GM12865 (cell line): ENCODE measurements at places on chromosomes 1 and 21.

DNA sequence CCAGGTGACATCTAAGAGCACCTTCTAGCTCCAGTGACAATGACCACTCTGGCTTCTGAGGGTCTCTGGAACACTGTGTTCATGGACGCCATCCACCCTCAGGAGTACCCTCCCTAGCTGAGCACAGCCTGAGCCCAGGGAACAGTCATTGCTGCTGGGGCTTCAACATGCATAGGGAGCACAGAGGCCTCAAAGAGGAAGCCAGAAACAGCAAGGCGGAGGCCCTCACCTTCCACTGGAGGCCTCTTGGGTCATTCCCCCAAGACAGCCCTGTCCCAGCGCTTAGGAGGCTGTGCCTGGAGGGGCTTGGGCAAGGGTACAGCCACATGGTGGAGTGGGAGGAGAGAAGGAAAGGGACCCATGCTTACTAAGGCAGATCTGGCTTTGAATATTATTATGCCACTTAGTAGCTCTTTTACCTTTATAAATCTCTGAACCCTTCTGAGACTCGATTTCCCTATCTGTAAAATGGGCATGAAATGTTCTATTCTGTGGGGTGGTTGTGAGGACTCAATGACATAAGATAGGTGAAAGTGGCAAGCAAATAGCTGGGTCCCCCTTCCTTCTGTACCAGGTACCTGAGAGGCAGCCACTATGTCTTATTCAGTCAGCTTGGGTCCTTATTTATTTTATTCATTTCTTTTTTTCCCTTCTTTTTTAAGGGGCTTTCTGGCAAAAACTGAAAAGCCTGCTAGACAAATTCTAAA, 32.8 kb downstream of the PTAFR start:
- no peak for DNase-seq

- no peak for DNase-seq
These were observed 614.6 kb upstream of the PLXNA2 start for GRCh38 chr1:208858738-208859137.

- no peak for DNase-seq
These were observed 218.3 kb upstream of the NRIP1 start for GRCh38 chr21:15283138-15283537.

GRCh38 chr1:185419718-185420117, 102.7 kb upstream of the IVNS1ABP start:
- DNase-seq, result no peak

- DNase-seq, result peak; percentile 20
These were observed 41.5 kb upstream of the HAO2 start for GRCh38 chr1:119327094-119327449.

DNA sequence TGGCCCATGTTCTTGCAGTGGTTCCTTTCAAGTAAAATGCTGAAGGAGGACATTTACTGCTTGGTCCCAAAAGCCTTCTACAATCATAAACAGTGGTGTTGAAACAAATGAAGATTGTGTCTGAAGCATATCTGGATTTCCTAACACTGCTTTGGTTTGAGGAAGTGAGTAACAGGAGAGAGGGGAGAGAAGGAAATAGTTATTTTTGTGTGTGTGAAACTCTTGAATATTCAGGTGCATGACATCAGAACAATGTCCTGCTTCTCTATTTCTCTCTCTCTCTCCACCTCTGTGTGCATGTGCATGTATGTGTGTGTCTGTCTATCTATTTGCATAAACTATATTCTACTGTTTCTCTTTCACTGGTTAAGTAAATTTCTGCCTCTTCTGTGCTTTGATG, 61.4 kb upstream of the TNFSF18 start:
- DNase-seq, result peak; percentile 57

DNA sequence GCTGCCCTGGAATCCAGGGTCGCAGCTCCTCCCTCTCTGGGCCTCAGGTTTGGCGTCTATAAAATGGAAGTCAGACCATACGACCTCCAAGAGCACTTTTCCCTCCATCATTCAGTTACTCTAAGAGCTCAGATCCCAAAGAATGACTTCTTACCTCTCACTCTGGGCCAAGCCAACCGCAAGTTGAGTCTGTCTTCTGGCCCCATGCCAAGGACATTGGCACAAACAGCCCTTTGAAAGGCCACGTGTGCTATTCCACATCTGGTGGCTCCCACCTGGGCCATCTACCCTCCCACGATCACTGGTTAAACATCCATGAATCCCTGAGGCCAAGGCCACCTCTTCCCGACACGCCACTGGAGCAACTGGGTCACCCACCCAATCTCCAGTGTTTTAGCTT, 12.4 kb downstream of the SLC2A7 start:
- no peak for DNase-seq

- DNase-seq, result no peak
These were observed 28.3 kb upstream of the MYBPHL start for GRCh38 chr1:109335091-109335490.

DNA sequence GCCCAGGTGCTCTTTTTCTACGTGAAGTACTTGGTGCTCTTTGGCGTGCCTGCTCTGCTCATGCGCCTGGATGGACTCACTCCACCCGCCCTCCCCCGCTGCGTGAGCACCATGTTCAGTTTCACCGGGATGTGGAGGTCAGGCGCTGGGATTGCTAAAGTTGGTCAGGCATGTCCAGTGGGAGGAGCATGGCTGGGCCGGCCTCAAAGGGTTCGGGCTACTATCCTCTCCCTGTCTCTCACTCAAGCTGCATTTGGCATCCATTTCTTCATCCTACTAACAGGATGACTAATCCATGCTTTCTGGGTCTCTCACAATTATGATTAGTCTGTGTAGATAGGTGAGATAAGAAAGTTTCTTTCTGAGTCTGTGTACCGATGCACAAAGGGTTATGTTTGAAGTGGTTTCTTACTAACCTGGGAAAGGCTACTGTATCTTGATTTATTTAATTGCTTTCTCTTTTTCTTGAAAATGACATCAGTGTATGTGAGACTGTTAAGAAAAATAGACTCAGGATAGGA, 135.9 kb downstream of the HHAT start:
- DNase-seq, result peak; percentile 13

- DNase-seq, result no peak
These were observed 20.5 kb downstream of the TARBP1 start for GRCh38 chr1:234458352-234459017.

DNA sequence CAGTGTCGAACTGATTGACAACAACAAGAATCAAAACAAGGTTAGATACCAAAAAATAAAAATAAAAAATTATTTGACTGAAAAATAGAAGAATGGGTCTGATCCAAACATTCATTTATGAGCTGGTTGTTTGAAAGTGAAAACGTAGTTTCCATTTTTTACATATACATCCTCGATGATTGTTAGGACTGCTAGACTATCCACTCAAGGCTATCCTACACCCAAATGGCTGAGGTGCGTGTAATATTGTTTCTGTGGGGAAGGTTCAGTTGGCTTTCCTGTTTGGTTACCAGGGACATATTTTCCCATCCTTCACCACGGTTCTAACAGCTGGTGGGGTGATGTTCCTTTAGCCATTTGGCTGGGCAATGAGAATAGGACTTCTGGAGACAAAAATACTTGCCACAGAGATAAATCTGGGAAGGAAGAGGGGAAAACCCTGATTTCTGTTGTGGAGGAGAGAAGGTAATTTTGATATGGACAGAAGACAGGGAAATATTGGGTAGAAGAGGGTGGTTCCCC, 66.3 kb downstream of the MAP3K7CL start:
- peak; percentile 42 for DNase-seq

GRCh38 chr1:79777481-79778219, 771.1 kb upstream of the ADGRL4 start:
- peak; percentile 61 for DNase-seq

DNA sequence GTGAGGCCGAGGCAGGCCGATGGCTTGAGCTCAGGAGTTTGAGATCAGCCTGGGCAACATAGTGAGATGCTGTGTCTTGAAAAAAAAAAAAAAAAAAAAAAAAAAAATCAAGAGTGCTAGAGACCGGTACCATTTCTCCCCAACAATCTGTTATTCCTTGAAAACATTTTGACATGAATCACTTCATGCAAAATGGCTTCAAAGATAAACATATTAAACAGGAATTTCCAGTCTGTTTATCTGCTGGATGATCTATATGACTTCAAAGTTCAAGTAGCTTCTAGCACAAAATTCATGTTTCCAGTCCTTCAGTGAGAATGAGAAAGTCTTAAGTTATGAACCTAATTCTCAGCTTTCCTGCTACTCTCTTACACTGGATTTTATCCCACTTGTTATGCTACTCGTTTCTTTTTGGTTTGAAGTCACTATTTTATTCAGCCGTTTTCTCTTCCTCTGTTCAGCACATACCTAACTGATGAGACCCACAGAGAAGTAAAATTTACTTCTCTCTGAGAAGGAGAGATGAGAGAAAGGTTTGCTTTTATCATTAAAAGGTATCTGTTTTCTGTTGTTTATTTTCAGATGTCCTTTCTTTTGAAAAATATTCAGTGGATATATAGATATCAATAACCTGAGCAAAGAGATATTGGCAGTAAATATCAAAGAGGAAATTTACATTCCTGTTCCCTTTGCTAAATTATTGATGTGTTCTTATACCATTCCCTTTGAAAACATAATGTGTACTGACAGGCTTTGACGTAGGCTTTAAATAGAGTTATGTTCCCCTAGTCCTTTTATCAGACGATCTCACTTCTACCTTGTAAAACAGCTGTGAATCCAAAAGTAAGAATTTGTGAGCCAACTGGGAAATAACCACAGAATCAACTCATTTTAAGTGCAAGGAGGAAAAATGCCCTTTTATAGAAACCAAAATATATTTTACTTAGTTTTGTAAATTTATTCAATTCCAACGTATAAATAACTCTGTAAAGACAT, 38.2 kb downstream of the CD46 start:
- no peak for DNase-seq

GRCh38 chr1:109252893-109253802, 3.8 kb downstream of the CELSR2 start:
- DNase-seq, result no peak

- DNase-seq, result no peak
These were observed 19.9 kb upstream of the DISC1 start for GRCh38 chr1:231606712-231607111.

DNA sequence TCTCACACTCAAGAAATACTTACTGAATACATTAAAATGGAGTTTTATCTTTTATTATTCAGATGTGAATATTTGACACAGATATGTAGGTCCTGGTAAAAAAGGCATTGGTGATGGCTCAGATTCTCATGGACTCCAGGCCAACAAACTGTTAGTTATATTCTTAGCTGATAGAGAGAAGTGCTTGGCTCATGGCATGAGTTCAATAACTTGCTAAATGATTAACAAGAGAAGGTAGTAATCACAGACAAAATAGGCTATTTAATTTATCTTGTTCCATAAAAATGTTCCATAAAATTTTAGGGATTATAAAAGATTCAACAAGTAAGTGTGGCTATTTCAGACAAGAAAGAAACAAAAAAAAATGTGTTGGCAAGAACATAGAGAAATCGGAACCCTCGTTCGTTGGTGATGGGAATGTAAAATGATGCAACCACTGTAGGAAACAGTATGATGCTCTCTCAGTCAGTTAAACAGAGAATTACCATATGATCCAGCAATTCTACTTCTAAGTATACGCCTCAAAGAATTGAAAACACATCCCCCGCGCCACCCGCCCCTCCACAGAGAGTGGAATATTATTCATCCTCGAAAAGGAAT, 737.8 kb upstream of the ADAMTS5 start:
- DNase-seq, result no peak

DNA sequence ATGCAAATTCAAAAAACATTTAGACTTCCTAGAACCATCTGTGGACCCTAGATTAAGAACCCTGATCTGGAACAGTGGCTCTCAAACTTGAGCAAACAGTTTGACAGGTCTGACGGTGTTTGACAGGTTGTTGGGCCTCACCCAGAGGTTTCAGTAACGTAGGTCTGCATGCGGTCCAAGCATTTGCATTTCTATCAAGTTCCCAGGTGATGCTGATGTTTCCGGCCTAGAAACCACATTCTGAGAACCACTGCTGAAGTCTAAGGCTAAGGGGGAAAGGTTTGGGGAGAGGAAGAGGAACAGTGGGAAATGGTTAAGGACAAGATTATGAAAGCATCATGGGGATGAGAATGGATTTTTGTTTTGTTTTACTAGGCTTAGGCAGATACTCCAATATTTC, 48.6 kb downstream of the MDM4 start:
- peak; percentile 93 for DNase-seq

- peak; percentile 77 for DNase-seq
These were observed 3.9 kb upstream of the CD1C start for GRCh38 chr1:158285756-158286241.

DNA sequence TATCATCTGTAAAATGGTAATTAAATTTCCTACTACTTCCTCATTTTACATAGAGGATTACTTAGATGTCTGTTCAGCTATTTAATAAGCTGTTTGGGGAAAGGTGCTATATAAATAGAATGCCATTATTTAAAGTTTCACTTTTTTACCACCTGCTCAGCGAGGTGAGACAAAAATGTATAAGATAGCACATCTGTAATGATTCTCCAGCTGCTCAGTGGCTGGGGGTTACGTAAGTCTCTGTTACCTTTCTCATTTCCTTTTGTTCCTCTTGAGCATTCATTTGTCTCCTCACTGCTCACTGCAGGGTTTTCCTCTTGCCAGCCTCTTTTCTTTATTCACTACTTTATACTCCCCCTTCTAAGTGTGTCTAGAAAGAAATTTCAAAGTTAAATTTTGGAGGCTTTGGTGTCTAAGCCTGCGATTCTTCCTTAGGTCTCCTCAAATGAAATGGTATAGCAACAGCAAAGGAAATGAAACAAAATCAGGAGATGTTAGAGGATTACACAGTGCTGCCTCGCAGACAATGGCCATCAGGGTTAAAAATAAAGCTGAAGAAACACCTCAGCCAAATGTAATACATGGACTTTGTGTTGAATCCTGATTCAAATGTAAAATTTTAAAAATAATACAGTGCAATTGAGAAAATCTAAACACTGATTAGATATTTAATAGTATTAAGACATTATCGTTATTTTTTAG, 6.8 kb downstream of the RGS8 start:
- DNase-seq, result peak; percentile 76

DNA sequence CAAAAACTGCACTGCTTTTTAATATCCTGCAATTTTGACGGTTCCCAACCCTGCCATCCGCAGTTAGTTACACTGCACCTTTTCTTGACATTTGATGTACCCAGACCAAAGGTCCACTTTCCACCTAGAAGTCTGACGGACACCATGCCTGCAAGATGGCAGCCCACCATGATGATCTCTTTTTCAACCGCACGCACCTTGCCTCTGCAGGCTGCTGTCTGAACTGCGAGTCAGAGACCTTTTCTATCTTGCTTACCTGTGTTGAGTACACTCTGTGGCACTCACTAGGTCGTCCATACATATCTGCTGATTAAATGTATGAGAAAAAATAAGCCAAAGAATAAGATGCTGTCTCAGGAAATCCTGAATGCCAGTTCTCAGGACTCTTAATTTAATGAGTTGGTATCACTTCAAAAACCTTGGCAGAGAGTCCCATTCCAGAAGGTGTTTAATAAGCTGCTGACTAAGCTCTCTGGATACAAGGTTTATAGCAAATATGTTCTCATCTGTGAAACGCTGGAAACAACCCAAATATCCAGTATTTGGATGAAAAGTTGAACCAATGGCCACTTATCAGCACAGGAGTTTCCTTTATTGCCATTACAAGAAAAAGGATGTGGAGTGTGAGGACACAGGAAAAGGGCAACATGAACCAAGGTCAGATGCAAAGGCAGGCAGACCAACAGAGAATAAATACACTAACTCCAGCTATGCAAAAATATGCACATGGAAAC, 37.9 kb downstream of the GNG12 start:
- no peak for DNase-seq

GRCh38 chr1:153661111-153661708, 2.7 kb downstream of the SNAPIN start:
- peak; percentile 18 for DNase-seq

- DNase-seq, result no peak
These were observed 36.4 kb upstream of the TARBP1 start for GRCh38 chr1:234515411-234515810.
